Caki2 (cell line): ENCODE measurements at places on chromosomes 7 and 10. TPM values are rescaled to one million over a fixed set of nuclear protein-coding genes. Genes with fewer than 3 reads are reported as not detected.
A peak's percentile ranks its signal among the peaks of the same experiment; 100 is the strongest.

DNA sequence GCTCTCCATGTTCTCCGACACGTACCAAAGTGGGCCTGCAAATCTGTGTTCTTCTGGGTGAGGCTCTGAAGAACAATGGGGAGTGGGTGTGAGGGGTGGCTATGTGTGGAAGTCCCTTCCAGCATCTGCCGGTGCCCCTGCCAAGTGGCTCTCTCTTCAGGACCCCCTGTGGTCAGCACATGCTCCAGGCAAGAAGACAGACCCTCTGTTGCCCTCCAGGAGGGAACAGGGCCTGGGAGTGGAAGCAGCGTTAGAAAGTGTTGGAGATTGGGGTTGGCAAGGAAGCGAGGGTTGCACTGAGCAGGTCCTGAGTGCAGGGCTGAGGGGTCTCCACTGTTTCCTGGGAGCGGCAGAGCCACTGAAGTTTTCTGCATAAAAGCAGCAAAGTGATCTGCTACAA is 60.5 kb downstream of the EMX2 start:
- no peak for DNase-seq

The NUTM2E gene
- not detected in 2 replicates for total RNA-seq

The TMEM140 gene
- total RNA-seq, result 0.81 and 0.98 TPM in 2 replicates

GRCh38 chr7:117259615-117260014 is 63.2 kb downstream of the WNT2 start:
- no peak for DNase-seq

The ZCCHC24 gene
- 3.7 and 5.7 TPM in 2 replicates for total RNA-seq

GRCh38 chr10:90136731-90137316 is 435.4 kb downstream of the KIF20B start:
- peak; percentile 4 for DNase-seq

GRCh38 chr10:122304054-122304579 is 33.0 kb downstream of the BTBD16 start:
- no peak for DNase-seq

- DNase-seq, result no peak
These were observed 514.3 kb upstream of the ADARB2 start for GRCh38 chr10:2251631-2252030.

DNA sequence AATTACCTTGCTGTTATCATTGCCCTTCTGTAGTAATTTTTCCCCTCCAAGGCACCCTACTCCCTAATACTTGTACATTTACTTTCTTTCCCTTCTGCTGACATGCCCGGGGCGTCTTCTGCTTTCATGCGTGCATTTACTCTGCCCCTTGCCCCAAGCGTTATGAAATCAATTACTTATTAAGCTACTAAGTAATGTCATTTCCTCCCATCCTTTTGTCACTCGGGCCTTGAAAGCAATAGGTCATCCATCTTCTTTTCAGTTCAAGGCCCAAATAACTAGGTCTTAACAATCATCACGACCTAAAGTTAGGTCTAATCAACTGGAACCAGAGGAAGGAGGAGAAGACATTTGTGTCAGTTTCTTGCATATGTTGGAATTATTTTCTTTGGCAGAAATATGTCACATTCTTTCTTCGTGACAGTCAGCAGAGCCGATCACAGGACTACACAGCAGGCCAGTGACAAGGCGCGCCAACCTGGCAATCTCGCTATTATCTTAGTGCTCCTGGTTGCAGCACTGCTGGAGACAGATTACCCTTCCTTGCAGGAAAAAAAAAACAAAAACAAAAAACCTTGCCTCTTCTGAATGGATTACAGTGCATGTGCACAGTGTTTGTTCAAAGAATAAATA is 179.2 kb downstream of the RELN start:
- peak; percentile 99 for DNase-seq

The GNAI1 gene
- 43.1 and 54.4 TPM in 2 replicates for total RNA-seq

GRCh38 chr10:109894516-109894915 is 28.8 kb downstream of the XPNPEP1 start:
- DNase-seq, result no peak

GRCh38 chr7:41858201-41858600 is 155.3 kb upstream of the INHBA start:
- no peak for DNase-seq

The RAPGEF5 gene
- total RNA-seq, result 7.9 and 10.2 TPM in 2 replicates
